ENCODE measurements at places on chromosomes 5 and 9.

GRCh38 chr5:78659714-78660113, 11.1 kb upstream of the LHFPL2 start:
- no peaks in the 10 kb centered on the region for H3K27me3 ChIP-seq
- H3K4me1 ChIP-seq: no peaks in the 10 kb centered on the region
- H3K27ac ChIP-seq: peak overlapping the region; percentile 6
- H3K4me3 ChIP-seq: no peak overlapping the region

- no peak overlapping the region for H3K27ac ChIP-seq
- no peaks in the 10 kb centered on the region for H3K27me3 ChIP-seq
- no peak overlapping the region for H3K4me3 ChIP-seq
- no peaks in the 10 kb centered on the region for H3K36me3 ChIP-seq
- no peaks in the 10 kb centered on the region for H3K4me1 ChIP-seq
Observed at GRCh38 chr5:1467341-1468246, 22.4 kb upstream of the SLC6A3 start.

GRCh38 chr5:157799578-157799977, 56.1 kb downstream of the LSM11 start:
- no peaks in the 10 kb centered on the region for H3K36me3 ChIP-seq
- no peak for DNase-seq
- no peaks in the 10 kb centered on the region for H3K27me3 ChIP-seq
- no peak overlapping the region for H3K27ac ChIP-seq

GRCh38 chr9:123542435-123543225, 186.6 kb downstream of the CRB2 start:
- H3K27me3 ChIP-seq: no peaks in the 10 kb centered on the region
- no peak overlapping the region for H3K27ac ChIP-seq
- H3K36me3 ChIP-seq: no peaks in the 10 kb centered on the region
- H3K4me1 ChIP-seq: no peaks in the 10 kb centered on the region

DNA sequence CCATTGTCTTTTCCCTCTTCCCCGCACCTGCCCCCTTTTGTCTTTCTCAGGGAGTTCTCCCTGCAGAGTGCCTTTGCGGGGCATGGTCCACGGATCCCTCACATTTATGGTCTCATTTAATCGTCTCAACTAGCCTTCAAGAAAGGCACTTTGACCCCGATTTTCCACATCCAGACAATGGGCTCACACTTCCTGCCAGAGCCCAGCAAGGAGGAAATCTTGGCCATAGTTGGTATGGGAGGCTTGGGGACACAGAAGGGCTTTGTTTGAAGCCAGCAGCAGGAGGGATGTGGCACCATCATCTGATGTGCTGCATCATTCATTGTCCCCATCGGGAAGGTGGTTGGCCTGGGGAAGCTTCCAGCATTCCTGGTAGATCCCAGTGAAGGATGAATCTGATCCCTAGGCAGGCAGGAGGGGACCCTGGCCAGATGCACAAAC, 24.9 kb downstream of the GSN start:
- peaks cover 36% of the 10 kb centered on the region for H3K4me1 ChIP-seq
- H3K27me3 ChIP-seq: no peaks in the 10 kb centered on the region
- no peak for DNase-seq
- H3K36me3 ChIP-seq: no peaks in the 10 kb centered on the region
- H3K27ac ChIP-seq: no peak overlapping the region

DNA sequence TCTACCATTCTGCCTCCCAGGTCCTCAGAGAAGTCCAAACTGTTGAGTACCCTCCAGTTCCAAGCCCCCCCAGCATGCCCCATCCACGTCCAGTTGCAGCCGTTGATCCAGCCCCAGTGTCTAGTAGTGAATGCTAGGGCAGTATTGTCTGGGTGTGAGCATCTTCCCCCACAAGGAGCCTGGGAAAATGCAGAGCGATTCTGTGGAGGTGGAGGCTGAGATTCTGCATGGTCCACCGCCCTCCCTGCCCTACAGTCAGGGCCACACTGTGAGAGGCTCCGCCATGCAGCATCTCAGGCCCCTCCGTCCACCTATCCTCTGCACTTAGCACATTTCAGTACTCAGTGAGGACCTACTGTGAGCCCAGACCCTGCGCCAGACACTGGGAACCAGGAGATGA, 135.9 kb downstream of the GABBR2 start:
- no peak overlapping the region for H3K27ac ChIP-seq
- H3K27me3 ChIP-seq: no peaks in the 10 kb centered on the region
- H3K36me3 ChIP-seq: no peaks in the 10 kb centered on the region
- DNase-seq: no peak
- no peaks in the 10 kb centered on the region for H3K4me1 ChIP-seq

DNA sequence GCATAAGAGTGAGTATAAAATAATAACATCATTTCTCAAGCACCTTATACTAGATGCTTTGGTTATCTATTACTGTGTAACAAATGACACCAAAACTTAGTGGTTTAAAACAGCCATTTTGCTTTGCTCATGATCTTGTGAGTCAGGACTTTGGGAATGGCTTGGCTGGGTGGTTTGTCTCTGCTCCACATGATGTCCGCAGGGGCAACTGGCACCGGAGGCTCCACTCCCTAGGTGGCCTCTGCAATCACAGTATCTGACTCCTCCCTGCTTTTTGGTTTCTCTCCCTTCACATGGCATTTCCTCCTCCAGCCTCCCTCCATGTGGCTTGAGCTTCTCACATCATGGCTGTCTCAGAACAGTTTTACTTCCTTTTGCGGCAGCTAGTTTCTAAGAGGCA, 259.5 kb downstream of the GAS1 start:
- H3K36me3 ChIP-seq: no peaks in the 10 kb centered on the region
- H3K27me3 ChIP-seq: no peaks in the 10 kb centered on the region
- DNase-seq: no peak
- no peak overlapping the region for H3K4me3 ChIP-seq
- H3K4me1 ChIP-seq: peaks cover 15% of the 10 kb centered on the region

- peak overlapping the region; percentile 35 for H3K27ac ChIP-seq
- no peaks in the 10 kb centered on the region for H3K4me1 ChIP-seq
- H3K36me3 ChIP-seq: no peaks in the 10 kb centered on the region
- DNase-seq: peak; percentile 61
- no peak overlapping the region for H3K4me3 ChIP-seq
- H3K27me3 ChIP-seq: no peaks in the 10 kb centered on the region
Observed at GRCh38 chr9:88852794-88853193, 138.5 kb upstream of the S1PR3 start.

- peaks cover 7% of the 10 kb centered on the region for H3K4me1 ChIP-seq
- no peaks in the 10 kb centered on the region for H3K27me3 ChIP-seq
- no peak overlapping the region for H3K27ac ChIP-seq
- no peak for DNase-seq
Observed at GRCh38 chr5:53779541-53779981, 219.1 kb downstream of the NDUFS4 start.

GRCh38 chr5:67552773-67553172, 356.2 kb upstream of the CD180 start:
- no peak overlapping the region for H3K27ac ChIP-seq
- no peaks in the 10 kb centered on the region for H3K36me3 ChIP-seq
- no peak overlapping the region for H3K4me3 ChIP-seq
- no peaks in the 10 kb centered on the region for H3K27me3 ChIP-seq

DNA sequence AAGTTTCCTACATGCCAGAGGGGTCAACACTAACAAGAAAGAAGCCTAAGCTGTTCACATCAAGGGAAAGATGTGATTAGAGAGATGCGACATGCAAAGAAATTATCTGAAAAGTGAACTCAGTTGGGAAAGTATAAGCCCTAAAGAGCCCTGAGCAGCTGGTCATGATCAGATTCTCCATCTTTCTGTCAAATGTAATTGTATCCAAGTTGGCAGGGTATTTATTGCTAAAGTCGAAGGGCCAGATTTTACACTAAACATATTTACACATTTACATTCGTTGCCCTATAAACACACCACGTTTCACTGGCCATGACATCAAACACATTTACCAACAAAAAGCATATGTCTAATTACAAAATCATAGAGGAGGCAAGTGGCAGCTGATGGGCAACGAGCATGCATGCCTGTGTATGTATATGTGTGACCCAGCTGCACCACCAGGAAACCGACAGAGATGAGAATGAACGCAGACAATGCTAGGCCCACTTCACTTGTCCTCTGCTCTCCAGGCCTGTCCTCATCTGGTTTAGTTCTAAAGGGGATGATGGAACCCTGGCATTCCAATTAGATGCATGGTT, 6.3 kb downstream of the FOXD1 start:
- peaks cover 8% of the 10 kb centered on the region for H3K4me1 ChIP-seq
- no peak overlapping the region for H3K27ac ChIP-seq
- DNase-seq: no peak
- peaks cover 93% of the 10 kb centered on the region for H3K27me3 ChIP-seq

GRCh38 chr5:96146675-96147074, 185.0 kb upstream of the ELL2 start:
- no peak overlapping the region for H3K4me3 ChIP-seq
- peaks cover 22% of the 10 kb centered on the region for H3K4me1 ChIP-seq
- no peak overlapping the region for H3K27ac ChIP-seq
- DNase-seq: peak; percentile 13
- no peaks in the 10 kb centered on the region for H3K36me3 ChIP-seq

DNA sequence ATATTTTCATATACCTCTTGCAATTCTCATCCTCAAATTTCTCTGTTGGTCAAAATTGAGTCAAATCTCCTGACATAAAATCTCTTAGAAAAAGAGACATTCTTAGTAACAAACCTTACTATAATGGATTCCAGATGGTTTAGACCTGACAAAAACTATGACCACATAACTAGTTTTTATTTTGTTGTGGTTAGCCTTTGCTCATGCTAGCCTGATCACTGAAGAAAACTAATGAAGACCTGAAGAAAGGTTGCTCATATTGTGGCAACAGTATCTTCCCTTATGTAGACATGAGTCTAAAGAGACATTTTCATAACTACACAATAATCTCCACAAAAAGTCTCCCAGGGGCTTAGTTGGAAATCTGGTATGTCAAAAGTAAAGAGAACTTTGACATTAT, 274.1 kb upstream of the TMEM161B start:
- H3K4me1 ChIP-seq: no peaks in the 10 kb centered on the region
- H3K27me3 ChIP-seq: no peaks in the 10 kb centered on the region
- DNase-seq: no peak
- H3K27ac ChIP-seq: no peak overlapping the region
- no peak overlapping the region for H3K4me3 ChIP-seq

GRCh38 chr5:136020383-136021015, 8.3 kb upstream of the TGFBI start:
- H3K4me3 ChIP-seq: no peak overlapping the region
- peak overlapping the region; percentile 96 for H3K27ac ChIP-seq
- no peaks in the 10 kb centered on the region for H3K36me3 ChIP-seq

DNA sequence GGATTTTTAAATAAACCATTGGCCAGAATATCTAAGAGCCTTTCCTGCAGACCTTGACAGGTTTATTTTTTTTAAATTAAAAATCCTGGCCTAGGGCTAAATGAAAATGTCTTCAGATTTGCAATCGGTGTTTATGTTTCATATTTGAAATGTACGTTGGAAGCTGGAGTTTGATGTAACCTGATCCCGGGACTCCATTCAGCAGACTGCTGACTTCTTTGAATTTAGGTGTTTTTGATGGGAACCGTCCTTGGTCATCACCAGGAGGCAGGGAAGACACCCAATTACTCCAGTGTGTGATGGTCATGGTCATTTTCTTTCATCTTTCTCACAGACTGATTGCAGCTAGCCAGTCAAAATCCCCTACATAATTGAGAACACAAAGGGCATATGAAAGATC, 60.1 kb upstream of the BRINP1 start:
- H3K36me3 ChIP-seq: no peaks in the 10 kb centered on the region
- H3K27me3 ChIP-seq: no peaks in the 10 kb centered on the region
- H3K27ac ChIP-seq: no peak overlapping the region
- H3K4me1 ChIP-seq: no peaks in the 10 kb centered on the region

DNA sequence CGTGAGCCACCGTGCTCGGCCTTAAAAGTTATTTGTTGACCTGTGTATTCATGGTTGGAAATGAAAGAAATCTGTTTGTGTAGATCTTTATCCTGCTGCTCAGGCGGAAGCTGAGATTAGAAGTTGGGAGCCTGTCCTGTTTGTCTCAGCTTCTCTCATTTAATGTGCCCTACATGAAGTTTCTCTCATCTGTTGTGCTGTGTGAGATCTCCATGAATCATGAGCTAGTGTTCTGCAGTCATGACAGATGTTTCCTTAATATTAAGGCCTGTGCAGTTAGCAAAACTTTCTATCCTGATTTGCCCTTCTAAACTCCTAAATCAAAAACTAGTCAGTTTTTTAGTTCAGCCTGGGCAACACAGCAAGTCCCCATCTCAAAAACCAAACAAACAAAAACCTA, 59.5 kb downstream of the FAM78A start:
- DNase-seq: no peak
- no peak overlapping the region for H3K4me3 ChIP-seq
- no peaks in the 10 kb centered on the region for H3K4me1 ChIP-seq
- no peaks in the 10 kb centered on the region for H3K27me3 ChIP-seq

DNA sequence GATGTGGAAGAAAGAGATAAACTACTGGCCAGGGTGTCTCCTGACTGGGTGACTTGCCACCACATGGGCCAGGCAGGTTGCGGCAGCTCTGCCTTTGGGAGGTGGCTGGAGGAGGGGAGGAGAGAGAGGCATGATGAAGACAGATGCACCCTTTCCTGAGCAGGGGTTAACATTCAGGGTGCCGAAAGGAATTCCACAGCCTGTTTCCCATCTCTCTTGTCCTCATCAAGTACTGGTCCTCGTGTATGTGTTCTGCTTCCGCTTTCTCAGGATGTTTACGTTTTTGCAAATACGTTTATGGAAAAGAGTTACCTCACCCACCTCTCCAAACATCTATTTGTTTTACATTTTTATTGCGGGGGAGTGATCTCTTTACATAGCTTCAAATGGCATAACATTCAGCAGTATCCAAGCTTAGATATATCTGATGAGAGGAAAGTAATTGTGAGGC, 73.4 kb downstream of the C9orf85 start:
- H3K27me3 ChIP-seq: no peaks in the 10 kb centered on the region
- H3K4me3 ChIP-seq: no peak overlapping the region
- H3K36me3 ChIP-seq: no peaks in the 10 kb centered on the region

DNA sequence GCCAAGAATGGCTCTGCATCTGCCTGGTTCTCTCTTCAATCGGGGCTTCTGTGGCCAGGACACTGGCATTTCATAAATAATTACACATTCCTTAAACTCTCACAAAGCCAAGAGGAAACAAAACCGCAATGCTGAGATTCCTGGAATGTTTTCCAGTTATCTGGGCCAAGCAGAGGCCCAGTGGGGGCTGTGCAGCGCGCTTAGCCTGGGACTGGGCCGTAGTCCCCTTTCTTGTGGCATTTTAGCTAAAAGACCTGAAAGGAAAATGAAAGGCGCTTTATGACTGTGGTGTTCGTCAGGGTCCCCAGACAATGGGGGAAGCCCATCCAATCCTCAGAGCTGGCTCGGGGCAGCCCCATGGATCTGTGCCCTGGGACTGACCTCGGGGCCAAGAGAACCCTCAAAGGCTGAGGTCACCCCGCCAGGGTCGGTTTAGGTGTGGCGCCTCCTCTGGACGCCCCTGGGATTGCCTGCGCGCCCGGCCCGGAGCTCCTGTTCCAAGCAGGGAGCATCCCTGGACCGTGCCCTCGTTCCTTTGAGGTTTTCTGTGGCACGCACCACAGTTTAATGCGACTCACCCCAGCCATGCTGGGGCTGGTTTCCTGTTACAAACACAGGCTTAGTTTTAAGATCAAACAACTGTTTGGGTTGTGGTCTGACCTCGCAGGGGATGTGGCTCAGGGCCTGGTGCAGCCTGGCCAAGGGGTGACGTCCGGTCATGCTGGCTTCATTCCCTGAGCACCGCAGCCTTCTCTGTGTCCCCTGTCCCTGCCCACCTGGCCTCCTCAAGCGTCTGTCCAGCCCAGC, 51.5 kb upstream of the NKD2 start:
- H3K36me3 ChIP-seq: no peaks in the 10 kb centered on the region
- H3K4me3 ChIP-seq: no peak overlapping the region
- peaks cover 21% of the 10 kb centered on the region for H3K4me1 ChIP-seq
- H3K27me3 ChIP-seq: no peaks in the 10 kb centered on the region
- peak; percentile 67 for DNase-seq

- H3K4me1 ChIP-seq: no peaks in the 10 kb centered on the region
- H3K36me3 ChIP-seq: no peaks in the 10 kb centered on the region
- H3K4me3 ChIP-seq: no peak overlapping the region
- no peak overlapping the region for H3K27ac ChIP-seq
Observed at GRCh38 chr5:14356305-14356704, 213.2 kb downstream of the TRIO start.

All from hepatocyte (in vitro differentiated cells).